ENCODE measurements at places on chromosomes 4 and X.

- DNase-seq, result no peak
Observed at GRCh38 chr4:124515591-124515990, 196.9 kb downstream of the ANKRD50 start.

- no peak for DNase-seq
Observed at GRCh38 chr4:93918856-93919255, 90.3 kb downstream of the ATOH1 start.

GRCh38 chr4:140695483-140695882 lies 60.7 kb downstream of the TBC1D9 start:
- DNase-seq, result no peak

GRCh38 chrX:23668335-23668734 lies 1.0 kb downstream of the PRDX4 start:
- no peak for DNase-seq

- DNase-seq, result no peak
Observed at GRCh38 chr4:164251257-164251656, 502.7 kb upstream of the SMIM31 start.

DNA sequence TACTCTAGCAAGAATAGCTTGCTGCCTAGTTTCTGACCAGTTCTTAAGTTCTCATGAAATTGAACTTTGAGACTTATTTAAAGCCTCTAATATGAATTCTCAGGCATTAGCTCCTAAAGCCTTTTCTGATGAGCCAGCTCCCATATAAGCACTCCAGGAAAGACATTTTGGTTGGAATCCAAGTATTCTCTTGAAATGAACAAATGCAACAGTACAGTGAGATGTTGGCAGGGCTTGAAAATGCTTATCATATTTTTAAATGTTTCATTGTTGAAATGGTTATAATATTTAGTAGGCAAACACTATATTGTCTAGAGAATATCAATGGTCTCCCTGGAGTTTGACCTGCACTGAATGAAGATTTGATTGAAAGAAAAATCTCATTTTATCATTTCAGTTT lies 240.3 kb downstream of the ANK2 start:
- no peak for DNase-seq

DNA sequence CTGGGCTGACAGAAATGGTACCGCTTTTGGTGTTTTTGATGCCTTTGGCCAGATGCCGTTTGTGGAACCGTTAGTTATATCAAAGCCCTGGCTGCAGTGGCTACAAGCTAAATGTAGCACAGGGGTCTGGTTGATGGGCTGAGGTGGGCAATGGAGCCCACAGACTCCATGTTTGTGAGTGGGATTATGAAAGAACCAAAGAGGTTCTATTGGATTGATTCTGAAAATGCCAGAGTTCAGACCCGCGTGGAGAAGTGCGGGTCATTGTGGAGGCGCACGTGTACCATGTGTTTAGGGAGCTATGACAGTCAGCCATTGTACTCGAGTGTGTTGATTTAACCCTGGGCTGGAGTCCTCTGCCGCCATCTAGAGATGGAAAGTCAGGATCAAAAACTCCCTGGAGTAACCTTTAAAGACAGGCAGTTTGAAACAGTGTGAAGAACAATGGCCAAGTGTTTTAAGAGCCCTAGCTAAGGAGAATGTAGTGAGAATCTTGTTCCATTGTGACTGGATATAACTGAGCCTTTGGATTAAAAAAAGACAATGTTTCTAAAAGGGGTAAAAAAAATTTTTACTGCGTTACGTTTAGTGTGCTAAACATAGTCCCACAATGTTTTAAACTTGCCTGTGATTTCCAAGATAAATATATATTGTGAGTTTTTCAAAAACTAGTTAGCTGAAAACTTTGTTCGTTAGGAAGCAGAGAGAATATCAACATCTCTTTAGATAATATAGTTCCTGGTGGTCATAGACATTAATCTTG lies 12.7 kb downstream of the ART3 start:
- no peak for DNase-seq

- DNase-seq, result no peak
Observed at GRCh38 chrX:139202742-139203420, 327.7 kb upstream of the F9 start.

- DNase-seq, result no peak
Observed at GRCh38 chrX:264634-265455, 16.3 kb upstream of the PLCXD1 start.

DNA sequence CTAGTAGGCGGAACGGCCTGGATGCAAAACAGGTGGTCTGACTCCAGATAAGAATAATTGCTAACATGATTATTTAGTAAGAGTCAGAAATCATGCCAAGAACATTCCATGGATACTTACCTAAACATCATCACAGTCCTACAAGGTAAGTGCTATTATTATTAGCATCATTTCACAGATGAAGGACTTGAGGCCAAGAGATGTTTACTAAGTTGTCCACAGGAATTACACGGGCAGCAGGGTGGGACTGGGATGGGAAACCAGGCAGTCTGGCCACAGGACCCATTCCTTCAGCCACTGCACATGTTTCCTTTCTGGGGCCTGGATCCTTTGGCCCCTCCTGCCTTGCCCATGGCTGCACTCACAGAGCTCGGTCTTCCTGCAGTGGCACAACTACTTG lies 48.3 kb downstream of the ANAPC4 start:
- no peak for DNase-seq

GRCh38 chr4:127775843-127776242 lies 6.3 kb upstream of the HSPA4L start:
- DNase-seq, result no peak

Measured in stimulated activated CD8-positive, alpha-beta memory T cell treated with anti-CD3 and anti-CD28 coated beads, Interleukin-2, amount 100 ng/mL, for 48 hours (primary cell).